ENCODE measurements at places on chromosomes 3 and 15.

GRCh38 chr3:155512867-155513261 lies 219.4 kb upstream of the STRIT1 start:
- H3K4me3 ChIP-seq: no peak overlapping the region
- peaks cover 7% of the 10 kb centered on the region for H3K27me3 ChIP-seq
- H3K4me1 ChIP-seq: no peaks in the 10 kb centered on the region
- H3K36me3 ChIP-seq: no peaks in the 10 kb centered on the region

DNA sequence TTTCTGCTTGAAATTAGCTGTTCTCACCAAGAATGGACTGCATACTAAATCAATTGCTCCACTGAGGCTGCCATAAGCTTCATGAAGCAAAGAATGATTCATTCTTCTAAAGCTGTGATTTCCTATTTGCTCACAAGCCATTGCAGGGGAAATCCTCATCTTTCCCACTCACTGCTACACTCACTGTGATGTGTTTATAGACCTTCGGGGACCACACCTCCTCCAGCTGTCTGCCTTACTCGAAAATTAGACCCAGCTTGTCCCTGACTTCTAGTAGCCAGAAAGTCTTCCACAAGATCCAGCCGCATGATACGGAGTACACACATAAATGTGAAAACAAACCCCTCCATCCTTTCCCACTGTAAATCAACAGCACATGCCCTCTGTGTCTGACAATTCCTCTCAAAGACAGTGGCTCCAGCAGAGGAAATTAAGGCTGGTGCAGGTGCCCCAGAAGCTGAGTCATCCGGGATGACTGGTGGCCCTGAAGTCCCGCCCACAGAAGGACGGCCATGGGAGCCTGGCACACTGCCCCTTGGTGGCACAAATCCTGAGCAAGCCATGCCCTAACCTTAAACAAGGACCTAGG lies 172.0 kb downstream of the STT3B start:
- DNase-seq: no peak
- H3K36me3 ChIP-seq: peaks cover 61% of the 10 kb centered on the region
- H3K4me1 ChIP-seq: peaks cover 40% of the 10 kb centered on the region
- H3K4me3 ChIP-seq: no peak overlapping the region
- peak overlapping the region; percentile 60 for H3K27ac ChIP-seq

DNA sequence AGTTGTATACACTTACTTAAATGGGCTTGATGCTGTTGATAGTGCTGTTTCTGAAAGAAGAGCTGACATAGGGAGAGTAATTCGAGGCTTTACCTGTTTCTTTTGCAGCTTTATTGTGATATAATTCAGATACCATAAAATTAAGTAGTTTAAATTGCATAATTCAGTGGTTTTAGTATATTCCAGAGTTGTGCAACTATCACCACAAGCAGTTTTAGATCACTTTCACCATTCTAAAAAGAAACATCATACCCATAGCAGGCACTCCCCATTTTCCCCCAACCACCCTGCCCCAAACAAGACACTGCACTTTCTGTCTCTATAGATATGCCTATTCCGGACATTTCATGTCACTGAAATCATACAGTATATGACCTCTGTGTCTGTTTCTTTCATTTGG lies 98.5 kb downstream of the MTHFS start:
- no peak overlapping the region for H3K27ac ChIP-seq
- no peak for DNase-seq
- no peak overlapping the region for H3K4me3 ChIP-seq
- peaks cover 6% of the 10 kb centered on the region for H3K27me3 ChIP-seq

GRCh38 chr3:6803619-6804018 lies 57.3 kb upstream of the GRM7 start:
- H3K27me3 ChIP-seq: peaks cover 2% of the 10 kb centered on the region
- H3K4me1 ChIP-seq: no peaks in the 10 kb centered on the region
- no peak for DNase-seq
- H3K36me3 ChIP-seq: no peaks in the 10 kb centered on the region

DNA sequence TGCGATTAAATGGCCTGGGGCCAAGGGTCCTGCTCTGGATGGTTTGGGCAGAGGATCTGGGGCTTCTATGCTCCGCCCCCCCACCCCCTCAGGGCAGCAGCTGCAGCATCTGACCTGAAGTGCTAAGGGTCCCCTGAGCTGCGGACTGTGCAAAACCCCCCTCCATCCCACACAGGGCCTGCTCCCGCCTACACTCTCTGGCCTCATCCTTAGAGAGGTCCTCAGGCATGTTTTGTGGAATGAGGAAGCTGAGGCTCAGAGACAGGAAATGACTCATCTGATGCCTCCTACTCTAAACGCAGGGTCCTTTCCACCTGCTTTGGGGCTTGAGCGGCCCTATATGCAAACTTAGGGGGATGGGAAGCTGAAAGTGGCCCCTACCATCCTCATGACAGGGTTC lies 59.5 kb upstream of the CTSH start:
- no peaks in the 10 kb centered on the region for H3K36me3 ChIP-seq
- peaks cover 43% of the 10 kb centered on the region for H3K4me1 ChIP-seq
- peak overlapping the region; percentile 90 for H3K27ac ChIP-seq
- peak; percentile 54 for DNase-seq
- H3K4me3 ChIP-seq: peak overlapping the region; percentile 67
- no peaks in the 10 kb centered on the region for H3K27me3 ChIP-seq
